CD4-positive, alpha-beta T cell treated with Interleukin-12 subunit alpha and Interleukin-12 subunit beta, for 1 hour (primary cell): ENCODE measurements at places on chromosomes 13 and 19.
A peak's percentile ranks its signal among the peaks of the same experiment; 100 is the strongest.

GRCh38 chr19:11479898-11480714 is 740 bp downstream of the ELAVL3 start:
- DNase-seq = no peak

DNA sequence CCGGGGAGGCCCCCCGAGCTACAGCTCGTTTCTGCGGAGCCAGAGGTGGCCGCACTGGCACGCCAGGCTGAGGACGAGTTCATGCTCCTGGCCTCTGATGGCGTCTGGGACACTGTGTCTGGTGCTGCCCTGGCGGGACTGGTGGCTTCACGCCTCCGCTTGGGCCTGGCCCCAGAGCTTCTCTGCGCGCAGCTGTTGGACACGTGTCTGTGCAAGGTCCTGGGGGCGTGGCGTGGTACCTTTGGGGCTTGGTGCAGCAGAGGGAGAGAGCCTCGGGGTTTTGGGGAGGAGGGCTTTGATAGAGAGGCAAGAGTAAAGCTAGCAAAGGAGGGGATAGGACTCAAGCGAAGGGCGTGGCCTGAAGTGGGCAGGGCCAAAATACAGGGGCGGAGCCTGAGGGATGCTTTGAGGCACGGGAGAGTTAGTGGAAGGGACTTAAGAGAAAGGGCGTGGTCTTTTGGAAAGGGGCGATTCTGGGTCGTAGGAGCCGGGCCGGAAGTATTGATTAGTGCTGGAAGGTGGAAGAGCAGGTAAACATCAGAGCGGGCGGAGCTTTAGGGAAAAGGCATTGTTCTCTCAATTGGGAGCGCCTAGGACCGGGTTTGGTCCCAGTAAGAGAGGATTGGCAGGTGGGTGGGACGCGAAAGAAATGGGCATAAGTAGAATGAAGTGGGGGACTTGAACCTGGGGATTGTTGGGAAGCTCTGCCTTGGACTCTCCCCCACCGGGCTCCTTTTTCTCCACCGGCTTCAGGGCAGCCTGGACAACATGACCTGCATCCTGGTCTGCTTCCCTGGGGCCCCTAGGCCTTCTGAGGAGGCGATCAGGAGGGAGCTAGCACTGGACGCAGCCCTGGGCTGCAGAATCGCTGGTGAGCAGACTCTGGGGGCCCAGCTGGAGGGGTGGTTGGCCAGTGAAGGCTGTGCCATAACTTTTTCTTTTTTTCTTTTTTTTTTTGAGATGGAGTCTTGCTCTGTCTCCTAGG is 1.2 kb downstream of the PPM1N start:
- peak; percentile 77 for DNase-seq

DNA sequence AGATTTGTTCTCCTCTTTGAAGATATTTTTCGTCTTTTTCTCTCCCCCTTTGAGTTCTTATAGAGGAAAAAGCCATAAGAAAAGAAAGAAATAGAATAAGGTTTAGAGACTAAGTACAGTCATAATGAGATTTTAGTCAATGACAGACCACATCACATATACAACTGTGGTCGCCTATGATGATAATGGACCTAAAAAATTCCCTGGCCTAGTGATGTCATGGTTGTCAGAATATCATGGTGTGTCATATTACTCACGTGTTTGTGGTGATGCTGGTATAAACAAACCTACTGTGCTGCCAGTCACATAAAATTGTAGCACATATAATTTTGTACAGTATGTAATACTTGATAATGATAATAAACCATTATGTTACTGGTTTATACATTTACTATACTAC is 1096.1 kb downstream of the OLFM4 start:
- DNase-seq = no peak

DNA sequence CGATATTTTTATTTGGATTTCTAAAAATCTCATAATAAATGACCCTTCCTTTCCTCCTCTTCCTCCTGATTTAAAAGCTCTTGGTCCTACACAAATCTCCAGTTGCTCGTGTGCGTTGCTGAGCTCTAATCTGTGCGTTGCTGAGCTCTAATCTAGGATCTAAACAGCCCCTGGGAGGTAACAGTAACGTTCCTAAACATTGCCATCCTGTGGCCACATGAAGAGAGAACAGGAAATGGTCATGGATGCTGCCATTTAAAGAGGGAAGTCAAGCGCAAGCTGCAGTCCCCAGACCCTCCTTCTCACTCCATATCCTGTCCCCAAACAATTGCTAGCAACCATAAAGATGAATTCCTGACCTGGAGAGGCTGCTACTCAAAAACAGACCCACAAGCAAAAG is 170.8 kb downstream of the NUFIP1 start:
- no peak for DNase-seq

GRCh38 chr19:419721-420515 is 11.0 kb upstream of the C2CD4C start:
- no peak for DNase-seq

GRCh38 chr13:102310691-102311418 is 91.0 kb downstream of the FGF14 start:
- DNase-seq = no peak

- peak; percentile 14 for DNase-seq
These were observed 514 bp downstream of the PRKACA start for GRCh38 chr19:14116918-14117578.

DNA sequence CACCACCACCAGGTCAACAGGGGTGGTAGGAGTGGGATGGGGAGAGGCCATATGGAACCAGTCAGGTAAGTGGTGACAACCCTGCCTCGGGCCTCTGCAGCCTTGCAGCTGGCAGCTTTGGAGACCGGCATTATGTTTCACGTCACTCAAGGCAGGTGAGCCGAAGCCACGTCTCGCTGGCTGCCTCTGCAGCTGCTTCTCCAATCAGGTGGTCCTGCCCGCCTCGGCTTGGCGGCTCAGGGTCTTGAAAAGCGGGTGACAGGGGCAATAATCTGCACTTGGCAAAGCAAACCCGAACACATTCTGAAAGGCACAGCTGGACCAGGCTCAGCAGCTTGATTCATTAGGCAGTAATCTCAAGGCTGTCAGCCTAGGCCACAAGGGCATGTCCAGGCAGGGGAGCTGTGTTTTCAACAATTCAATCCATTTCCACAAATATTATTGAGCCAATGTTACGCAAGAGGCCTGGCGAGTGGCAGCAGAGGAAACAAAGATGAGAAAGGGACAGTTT is 77.4 kb upstream of the PCDH8 start:
- DNase-seq = no peak

GRCh38 chr13:91085127-91085526 is 262.4 kb upstream of the MIR17HG start:
- no peak for DNase-seq

DNA sequence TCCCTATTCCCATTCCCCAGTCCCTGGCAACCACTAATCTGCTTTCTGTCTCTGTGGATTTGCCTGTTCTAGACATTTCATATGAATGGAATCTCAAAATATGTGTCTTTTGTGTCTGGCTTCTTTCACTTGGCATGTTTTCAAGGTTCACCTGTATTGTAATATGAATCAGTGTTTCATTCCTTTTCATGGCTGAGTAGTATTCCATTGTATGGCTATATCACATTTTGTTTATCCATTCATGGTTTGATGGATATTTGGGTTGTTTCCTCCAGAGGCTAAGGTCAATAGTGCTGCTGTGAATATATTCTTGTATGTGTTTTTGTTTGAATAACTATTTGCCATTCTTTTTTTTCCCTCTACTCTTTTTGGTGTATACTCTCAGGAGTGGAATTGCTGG is 24.4 kb downstream of the NCAN start:
- DNase-seq = no peak

DNA sequence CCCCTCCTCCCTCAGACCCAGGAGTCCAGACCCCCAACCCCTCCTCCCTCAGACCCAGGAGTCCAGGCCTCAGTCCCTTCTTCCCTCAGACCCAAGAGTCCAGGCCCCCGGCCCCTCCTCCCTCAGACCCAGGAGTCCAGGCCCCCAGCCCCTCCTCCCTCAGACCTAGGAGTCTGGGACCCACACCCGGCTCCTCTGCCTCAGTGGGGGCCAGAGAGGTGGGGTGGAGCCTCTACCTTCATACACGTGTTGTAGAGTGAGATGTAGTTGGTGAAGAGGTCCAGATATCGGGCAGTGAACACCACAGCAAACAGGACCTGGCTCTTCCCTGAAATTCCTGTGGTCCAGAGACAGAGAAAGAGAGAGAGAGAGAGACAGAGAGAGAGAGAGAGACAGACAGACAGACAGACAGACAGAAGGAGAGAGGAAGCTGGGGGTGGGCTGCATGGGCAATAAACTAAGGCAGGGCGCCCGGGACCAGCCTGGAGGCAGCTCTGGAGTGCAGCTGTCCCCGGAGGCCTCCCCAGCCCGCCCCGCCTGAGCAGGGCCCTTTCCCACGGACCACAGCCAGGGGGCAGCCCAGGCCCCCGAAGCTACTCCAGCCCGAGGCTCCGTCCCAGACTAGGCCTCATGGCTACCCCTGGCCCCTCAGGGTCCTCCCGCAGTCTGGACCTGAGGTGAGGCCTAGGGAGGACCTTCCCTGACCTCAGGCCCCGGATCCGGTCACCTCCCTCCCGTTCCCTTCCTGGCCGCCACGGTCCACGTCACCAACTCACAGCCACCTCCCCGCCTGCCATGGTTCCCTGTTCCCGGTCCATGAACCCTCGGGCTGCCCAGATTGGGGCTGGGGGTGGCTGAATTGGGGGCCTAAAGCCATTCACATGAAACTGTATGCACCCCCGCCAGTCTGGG is 907 bp downstream of the KDELR1 start:
- peak; percentile 70 for DNase-seq

DNA sequence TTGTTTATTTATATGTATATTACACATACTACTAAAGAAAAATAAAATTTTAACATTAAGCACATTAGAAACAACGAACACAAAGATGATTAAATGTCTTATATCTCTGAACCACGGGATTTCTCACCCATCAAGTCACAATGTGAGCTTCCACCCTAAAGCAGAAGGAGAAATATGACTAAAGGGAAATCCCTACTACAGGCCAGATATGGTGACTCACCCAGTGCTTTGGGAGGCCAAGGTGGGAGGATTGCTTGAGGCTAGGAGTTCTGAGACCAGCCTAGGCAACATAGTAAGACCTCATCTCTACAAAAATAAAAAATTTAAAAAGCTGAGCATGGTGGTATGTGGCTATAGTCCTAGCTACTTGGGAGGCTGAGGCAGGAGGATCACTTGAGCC is 24.6 kb downstream of the DCT start:
- DNase-seq = no peak

- no peak for DNase-seq
These were observed 57.8 kb downstream of the SPATA13 start for GRCh38 chr13:24218338-24218737.

- DNase-seq = peak; percentile 51
These were observed at the start of gene KCNK6 for GRCh38 chr19:38319421-38320258. Gene KCNK6 (plus strand): TSS chr19:38319845. CDS start chr19:38319951, 106 bp downstream.

DNA sequence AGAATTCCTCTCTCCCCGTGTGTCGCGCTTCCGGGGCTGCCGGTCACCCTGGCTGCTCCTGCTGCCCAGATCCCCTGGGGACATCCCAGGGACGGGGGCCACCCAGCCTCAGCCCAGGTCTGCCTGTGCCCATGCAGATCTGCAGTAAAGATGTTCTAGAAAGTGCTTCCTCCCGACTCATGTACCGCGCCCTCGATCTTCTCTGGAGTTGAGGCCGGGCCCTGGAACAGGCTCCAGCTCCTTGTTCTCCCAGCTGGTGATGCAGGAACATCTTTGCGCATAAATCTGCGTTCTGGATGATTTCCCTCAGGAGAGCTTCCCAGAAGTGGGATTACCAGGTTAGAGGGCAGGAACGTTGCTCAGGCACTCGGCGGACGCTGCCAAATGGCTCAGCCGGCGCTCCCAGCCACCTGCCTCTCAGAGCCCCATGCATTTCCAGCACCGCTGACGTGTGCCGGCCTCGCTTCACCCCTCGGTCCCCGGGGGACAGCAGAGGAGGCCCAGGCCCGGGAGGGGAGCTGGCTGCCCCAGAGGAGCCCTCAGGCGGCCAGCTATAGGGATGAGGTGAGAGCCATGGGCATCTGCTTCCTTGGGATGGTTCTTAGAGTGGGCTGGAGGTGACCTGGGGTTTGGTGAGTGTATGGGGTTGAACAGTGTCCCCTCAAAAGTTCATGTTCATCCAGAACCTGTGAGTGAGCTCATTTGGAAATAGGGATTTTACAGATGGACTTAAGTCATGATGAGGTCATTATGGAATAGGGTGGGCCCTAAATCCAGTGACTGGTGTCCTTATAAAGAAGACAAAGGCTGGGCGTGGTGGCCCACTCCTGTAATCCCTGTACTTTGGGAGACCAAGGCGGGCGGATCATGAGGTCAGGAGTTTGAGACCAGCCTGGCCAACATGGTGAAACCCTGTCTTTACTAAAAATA is 42.6 kb downstream of the CRTC1 start:
- no peak for DNase-seq

- DNase-seq = no peak
These were observed 8.1 kb downstream of the ZNF708 start for GRCh38 chr19:21321134-21321533.

GRCh38 chr13:25678398-25678797 is 306.6 kb downstream of the ATP8A2 start:
- no peak for DNase-seq

DNA sequence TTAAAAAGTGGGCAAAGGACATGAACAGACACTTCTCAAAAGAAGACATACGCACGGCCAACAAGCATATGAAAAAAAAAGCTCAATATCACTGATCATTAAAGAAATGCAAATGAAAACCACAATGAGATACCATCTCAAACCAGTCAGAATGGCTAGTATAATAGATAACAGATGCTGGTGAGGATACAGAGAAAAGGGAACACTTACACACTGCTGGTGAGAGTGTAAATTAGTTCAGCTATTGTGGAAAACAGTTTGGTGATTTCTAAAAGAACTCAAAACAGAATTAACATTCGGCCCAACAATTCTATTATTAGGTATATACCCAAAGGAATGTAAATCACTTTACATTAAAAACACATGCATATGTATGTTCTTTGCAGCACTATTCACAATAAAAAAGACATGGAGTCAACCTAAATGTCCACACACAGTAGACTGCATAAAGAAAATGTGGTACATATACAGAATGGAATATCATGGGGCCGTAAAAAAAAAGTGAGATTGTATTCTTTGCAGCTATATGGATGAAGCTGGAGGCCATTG is 1569.0 kb downstream of the OLFM4 start:
- DNase-seq = no peak

- no peak for DNase-seq
These were observed 12.9 kb downstream of the CCDC70 start for GRCh38 chr13:51874651-51875050.

GRCh38 chr13:20069956-20070355 is 90.9 kb downstream of the GJA3 start:
- no peak for DNase-seq

DNA sequence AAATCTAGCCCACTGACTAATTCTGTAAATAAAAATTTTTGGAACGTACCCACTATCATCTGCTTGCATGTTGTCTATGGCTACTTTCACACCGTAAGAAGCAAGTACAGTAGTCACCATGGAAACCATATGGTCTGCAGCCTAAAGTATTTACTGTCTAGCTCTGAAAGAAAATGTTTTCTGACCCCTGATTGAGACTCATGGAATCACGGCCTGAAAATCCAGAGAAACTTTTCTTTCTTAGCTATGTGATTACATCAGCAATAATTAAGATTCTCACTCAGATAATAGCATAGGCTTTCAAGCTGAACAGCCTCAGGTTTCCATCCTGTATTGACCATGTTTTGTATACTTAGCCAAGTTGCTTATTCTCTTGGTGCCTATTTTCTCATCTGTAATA is 264.6 kb downstream of the NHLRC3 start:
- no peak for DNase-seq
